ENCODE measurements at places on chromosomes 3 and 15.

DNA sequence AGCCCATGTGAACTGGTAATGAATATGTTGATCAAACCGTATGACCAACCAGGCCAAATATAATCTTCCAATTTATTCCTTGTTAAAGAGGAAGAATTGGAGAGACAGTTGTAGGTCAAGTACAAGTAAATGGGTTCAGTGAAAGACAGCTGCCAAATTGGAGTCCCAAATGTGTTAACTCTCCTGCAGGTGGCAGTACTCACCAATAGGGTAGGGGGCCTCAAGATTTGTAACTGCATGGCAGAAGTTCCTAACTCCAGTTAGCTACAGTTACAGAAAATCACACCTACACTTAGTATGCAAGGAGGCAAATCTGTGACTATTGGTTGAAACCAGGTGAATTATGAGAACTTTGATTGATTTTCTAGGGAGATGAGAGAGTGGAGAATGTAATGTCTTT lies 278.0 kb downstream of the ZBBX start:
- no peaks in the 10 kb centered on the region for H3K4me1 ChIP-seq
- no peak overlapping the region for H3K27ac ChIP-seq
- peaks cover 4% of the 10 kb centered on the region for H3K27me3 ChIP-seq
- no peak for DNase-seq
- H3K36me3 ChIP-seq = no peaks in the 10 kb centered on the region
- H3K4me3 ChIP-seq = no peak overlapping the region

GRCh38 chr3:4290272-4290893 lies 12.8 kb upstream of the SETMAR start:
- H3K27ac ChIP-seq = no peak overlapping the region
- peaks cover 7% of the 10 kb centered on the region for H3K4me1 ChIP-seq
- H3K27me3 ChIP-seq = peaks cover 7% of the 10 kb centered on the region
- DNase-seq = peak; percentile 43
- H3K4me3 ChIP-seq = no peak overlapping the region
- H3K36me3 ChIP-seq = no peaks in the 10 kb centered on the region

DNA sequence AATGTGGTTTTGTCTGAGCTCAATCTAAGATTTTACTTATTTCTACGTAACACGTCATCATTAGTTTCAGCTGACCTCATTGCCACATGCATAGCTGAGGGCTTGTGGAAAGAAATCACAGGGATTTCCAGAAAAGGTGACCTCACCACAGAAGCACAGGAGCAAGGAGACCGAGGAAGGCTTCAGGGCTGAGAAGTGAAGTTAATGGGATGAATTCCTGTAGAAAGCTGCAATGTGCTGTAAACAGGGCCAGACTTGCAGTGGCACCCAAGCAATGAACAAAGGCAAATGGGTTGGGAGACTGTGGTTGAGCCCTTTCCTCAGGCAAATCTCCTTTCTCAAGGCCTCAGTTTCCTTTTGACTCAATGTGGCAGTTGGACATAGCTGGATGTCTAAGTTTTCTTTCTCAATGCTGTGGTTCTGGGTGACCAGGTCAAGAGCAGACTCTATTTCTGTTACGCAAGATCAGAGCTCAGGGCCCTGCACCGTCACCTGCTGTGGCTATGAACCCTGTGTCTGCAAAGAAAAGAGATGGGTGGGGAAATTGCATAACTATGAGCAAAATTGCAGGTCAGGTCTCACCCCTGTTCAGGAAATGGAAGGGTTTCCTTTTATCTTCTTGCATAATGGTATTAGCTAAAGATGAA lies 252.2 kb upstream of the TBL1XR1 start:
- H3K4me3 ChIP-seq = no peak overlapping the region
- DNase-seq = no peak
- H3K4me1 ChIP-seq = peaks cover 34% of the 10 kb centered on the region
- no peaks in the 10 kb centered on the region for H3K36me3 ChIP-seq

DNA sequence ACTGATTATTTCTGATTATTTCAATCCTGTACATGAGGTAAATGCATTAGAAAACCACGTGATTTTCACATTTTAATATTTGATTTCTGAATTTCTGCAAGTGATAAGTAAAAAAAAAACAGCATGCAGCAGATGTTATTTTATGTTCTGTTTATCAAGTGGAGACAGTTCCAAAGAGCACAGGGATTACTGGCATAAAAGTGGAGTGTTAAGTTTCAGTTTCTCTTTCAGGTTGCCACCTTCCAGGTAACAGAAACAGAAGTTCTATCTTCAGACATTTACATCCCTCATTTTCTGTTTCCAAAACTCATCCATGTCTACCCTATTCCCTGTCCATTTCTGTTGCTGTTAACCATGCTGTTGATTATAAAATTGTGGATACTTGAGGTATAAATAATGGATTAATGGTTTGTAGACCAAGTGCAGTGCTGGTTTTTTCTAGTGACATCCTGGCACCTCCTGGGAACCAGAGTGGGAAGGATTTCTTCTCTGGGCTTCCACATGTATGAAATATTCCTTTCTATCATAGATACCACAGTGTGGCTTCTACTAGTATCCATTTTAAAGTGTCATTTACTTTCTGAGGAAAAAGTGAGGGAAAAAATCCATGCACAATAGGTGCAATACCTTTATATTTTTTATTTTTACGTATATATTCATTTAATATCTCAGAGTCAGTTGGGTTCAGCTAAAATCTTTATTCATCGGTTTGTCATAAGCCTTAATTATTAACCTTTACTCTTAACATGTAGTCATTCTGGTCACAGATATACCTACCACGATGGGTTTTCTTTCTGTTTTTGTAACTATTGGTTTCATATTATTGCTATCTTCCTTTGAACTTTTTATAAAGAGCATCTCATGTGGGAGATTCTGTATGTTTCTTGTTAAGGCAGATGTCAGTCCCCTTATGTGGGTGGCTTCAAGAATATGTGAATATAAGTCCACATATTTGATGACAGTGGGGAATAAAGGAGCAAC lies 1010.0 kb downstream of the SQOR start:
- H3K36me3 ChIP-seq = no peaks in the 10 kb centered on the region
- no peak for DNase-seq
- peaks cover 11% of the 10 kb centered on the region for H3K27me3 ChIP-seq
- peaks cover 28% of the 10 kb centered on the region for H3K4me1 ChIP-seq

- H3K36me3 ChIP-seq = peaks cover 60% of the 10 kb centered on the region
- peaks cover 24% of the 10 kb centered on the region for H3K4me1 ChIP-seq
- no peak overlapping the region for H3K27ac ChIP-seq
- DNase-seq = no peak
These were observed 33.4 kb downstream of the SPINK8 start for GRCh38 chr3:48299746-48300712.

- H3K27ac ChIP-seq = no peak overlapping the region
- no peak for DNase-seq
- peaks cover 5% of the 10 kb centered on the region for H3K36me3 ChIP-seq
- no peak overlapping the region for H3K4me3 ChIP-seq
- H3K4me1 ChIP-seq = peaks cover 17% of the 10 kb centered on the region
These were observed 1.5 kb downstream of the CAMK1 start for GRCh38 chr3:9768141-9768775.

DNA sequence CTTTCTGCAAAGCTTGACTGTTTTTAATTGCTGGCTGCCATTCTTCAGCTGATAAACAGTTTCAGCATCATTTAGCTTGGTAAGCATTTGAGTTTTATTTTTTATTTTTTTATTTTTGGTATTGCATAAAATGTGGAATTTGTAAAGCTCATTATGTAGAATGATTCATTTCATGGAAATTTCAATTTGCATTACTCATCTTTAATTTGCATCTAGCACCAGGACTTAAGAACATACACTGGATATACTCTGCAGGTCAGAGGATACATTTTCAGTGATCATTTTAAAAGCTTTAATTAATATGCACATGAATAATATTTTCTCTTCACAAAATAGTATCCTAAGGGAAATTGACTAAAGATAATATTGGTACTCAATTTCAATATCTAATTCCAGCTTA lies 732.4 kb upstream of the BCHE start:
- no peaks in the 10 kb centered on the region for H3K4me1 ChIP-seq
- no peak for DNase-seq
- H3K4me3 ChIP-seq = no peak overlapping the region
- no peaks in the 10 kb centered on the region for H3K36me3 ChIP-seq

- H3K4me1 ChIP-seq = peaks cover 5% of the 10 kb centered on the region
- peaks cover 31% of the 10 kb centered on the region for H3K27me3 ChIP-seq
- no peak overlapping the region for H3K27ac ChIP-seq
- H3K36me3 ChIP-seq = no peaks in the 10 kb centered on the region
These were observed 1.5 kb upstream of the NMNAT3 start for GRCh38 chr3:139679220-139679775.

- no peak overlapping the region for H3K27ac ChIP-seq
- no peak overlapping the region for H3K4me3 ChIP-seq
- H3K27me3 ChIP-seq = no peaks in the 10 kb centered on the region
- H3K36me3 ChIP-seq = peaks cover 21% of the 10 kb centered on the region
- no peak for DNase-seq
These were observed 112.2 kb upstream of the TSPAN3 start for GRCh38 chr15:77183066-77183465.

- no peak overlapping the region for H3K27ac ChIP-seq
- H3K4me3 ChIP-seq = no peak overlapping the region
- no peaks in the 10 kb centered on the region for H3K27me3 ChIP-seq
- no peaks in the 10 kb centered on the region for H3K4me1 ChIP-seq
- DNase-seq = no peak
These were observed 62.0 kb downstream of the CADM2 start for GRCh38 chr3:85020828-85021227.

DNA sequence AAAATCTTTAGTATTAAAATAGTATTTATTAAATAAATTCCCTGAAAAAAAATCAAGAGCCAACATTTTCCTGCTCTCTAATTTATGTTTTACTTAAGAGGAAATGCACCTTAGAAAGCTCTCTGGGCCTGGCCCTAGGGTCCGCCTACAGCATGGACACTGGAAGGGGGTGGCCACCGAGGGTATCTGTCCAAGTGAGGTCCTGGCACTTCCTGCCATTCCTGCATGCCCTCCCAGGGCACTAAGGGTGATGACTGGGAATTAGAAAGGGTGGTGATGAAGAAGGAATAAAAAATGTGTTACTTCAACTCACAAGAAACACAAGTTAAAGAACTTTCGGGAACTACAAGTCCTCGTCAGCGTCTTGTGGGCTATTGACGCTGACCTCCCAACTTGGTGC lies 92.8 kb downstream of the MAGI1 start:
- no peak for DNase-seq
- H3K27me3 ChIP-seq = no peaks in the 10 kb centered on the region
- peaks cover 43% of the 10 kb centered on the region for H3K4me1 ChIP-seq

- no peaks in the 10 kb centered on the region for H3K4me1 ChIP-seq
- DNase-seq = no peak
- no peak overlapping the region for H3K27ac ChIP-seq
- H3K36me3 ChIP-seq = no peaks in the 10 kb centered on the region
These were observed 41.0 kb upstream of the CAPN7 start for GRCh38 chr3:15165061-15165460.

- H3K27me3 ChIP-seq = no peaks in the 10 kb centered on the region
- no peak overlapping the region for H3K27ac ChIP-seq
- no peak overlapping the region for H3K4me3 ChIP-seq
- no peaks in the 10 kb centered on the region for H3K4me1 ChIP-seq
These were observed 1.5 kb upstream of the CD200R1L start for GRCh38 chr3:112848196-112848595.

DNA sequence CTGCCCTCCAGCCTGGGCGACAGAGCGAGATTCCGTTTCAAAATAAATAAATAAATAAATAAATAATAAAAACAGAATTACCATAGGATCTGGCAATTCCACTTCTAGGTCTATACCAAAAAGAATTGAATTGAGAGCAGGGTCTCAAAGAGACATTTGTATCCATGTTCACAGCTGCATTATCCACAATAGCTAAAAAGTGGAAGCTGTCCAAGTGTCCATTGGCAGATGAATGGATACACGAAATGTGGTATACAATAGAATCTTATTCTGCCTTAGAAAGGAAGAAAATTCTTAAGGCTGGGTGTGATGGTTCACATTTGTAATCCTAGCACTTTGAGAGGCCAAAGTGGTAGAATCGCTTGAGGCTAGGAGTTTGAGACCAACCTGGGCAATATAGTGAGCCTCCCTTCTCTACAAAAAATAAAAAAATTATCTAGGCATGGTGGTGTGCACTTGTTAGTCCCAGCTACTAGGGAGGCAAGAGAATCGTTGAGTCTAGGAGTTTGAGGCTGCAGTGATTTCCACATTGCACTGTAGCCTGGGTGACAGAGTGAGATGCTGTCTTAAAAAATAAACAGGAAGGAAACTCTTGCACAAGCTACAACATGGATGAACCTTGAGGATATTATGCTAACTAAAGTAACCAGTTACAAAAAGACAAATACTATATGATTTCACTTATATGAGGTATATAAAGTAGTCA lies 24.2 kb downstream of the PFKFB4 start:
- H3K4me1 ChIP-seq = no peaks in the 10 kb centered on the region
- H3K36me3 ChIP-seq = peaks cover 84% of the 10 kb centered on the region
- H3K4me3 ChIP-seq = no peak overlapping the region
- H3K27me3 ChIP-seq = peaks cover 6% of the 10 kb centered on the region

DNA sequence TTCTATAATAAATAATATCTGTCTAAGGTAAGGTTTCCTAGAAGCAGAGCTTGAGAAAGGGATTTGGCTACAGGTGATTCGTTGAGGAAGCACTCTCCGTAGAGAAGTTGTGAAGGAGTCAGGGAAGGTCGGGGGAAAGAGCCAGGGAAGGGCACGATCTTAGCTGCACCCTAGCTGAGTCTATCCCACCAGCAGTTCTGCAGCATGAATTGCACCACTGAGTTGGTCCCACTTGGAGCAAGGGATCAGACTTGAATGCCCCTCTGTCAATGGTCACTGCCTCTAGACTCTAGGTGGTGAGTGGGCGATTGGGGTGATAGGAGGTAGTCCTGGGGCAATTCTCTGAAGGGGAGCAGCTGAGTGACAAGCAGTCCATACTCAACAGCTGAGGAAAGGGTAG lies 13.5 kb downstream of the TMC3 start:
- no peaks in the 10 kb centered on the region for H3K36me3 ChIP-seq
- H3K4me3 ChIP-seq = no peak overlapping the region
- peaks cover 5% of the 10 kb centered on the region for H3K4me1 ChIP-seq
- peaks cover 5% of the 10 kb centered on the region for H3K27me3 ChIP-seq
- no peak for DNase-seq
- no peak overlapping the region for H3K27ac ChIP-seq

DNA sequence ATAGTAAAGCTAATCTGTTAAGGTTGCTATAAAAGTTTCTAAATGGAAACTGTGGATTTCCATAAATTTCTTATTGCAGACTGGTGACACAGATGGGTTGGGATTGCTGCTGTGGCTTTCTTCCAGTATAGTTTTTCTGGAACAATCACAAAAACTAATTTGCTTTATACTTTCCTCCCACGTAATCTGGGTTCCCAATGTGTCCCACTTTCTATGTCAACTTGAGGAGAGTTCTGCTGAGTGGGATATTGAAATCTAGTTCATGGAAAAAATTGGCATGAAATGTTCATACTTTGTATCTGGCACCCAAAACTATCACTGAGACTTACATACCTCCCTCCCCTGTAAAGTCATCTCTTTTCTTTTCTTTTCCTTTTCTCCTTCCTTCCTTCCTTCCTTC lies 126.8 kb downstream of the TGFBR2 start:
- H3K4me3 ChIP-seq = no peak overlapping the region
- no peak for DNase-seq
- H3K27me3 ChIP-seq = peaks cover 4% of the 10 kb centered on the region
- no peak overlapping the region for H3K27ac ChIP-seq
- no peaks in the 10 kb centered on the region for H3K4me1 ChIP-seq

Data from nephron progenitor cell (in vitro differentiated cells).